ENCODE measurements at places on chromosomes 6 and 20.

DNA sequence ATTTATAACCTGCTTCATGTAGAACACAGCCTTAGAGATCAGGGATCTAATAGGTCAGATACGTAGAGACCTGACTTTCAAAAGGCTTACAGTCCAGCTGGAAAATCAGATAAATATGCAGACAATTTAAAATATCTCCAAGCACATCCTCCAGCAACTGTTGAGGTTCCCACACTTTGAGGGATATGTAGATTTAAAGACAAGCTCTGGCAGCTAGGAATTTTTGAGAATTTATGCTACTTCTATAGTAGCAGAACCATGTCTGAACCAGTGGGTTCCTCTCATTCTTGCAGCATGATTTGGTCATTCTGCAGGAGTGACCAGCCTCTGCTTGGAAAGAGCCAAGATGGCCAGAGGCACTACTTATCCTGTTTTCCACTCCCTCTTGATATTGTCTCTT lies 60.5 kb downstream of the CYB5R4 start:
- DNase-seq, result no peak

- DNase-seq, result no peak
These were observed 17.4 kb downstream of the ITPR3 start for GRCh38 chr6:33638556-33638955.

GRCh38 chr6:26033941-26034354 lies 53.3 kb upstream of the HFE start:
- no peak for DNase-seq

GRCh38 chr6:35124356-35124755 lies 16.8 kb downstream of the TCP11 start:
- no peak for DNase-seq

DNA sequence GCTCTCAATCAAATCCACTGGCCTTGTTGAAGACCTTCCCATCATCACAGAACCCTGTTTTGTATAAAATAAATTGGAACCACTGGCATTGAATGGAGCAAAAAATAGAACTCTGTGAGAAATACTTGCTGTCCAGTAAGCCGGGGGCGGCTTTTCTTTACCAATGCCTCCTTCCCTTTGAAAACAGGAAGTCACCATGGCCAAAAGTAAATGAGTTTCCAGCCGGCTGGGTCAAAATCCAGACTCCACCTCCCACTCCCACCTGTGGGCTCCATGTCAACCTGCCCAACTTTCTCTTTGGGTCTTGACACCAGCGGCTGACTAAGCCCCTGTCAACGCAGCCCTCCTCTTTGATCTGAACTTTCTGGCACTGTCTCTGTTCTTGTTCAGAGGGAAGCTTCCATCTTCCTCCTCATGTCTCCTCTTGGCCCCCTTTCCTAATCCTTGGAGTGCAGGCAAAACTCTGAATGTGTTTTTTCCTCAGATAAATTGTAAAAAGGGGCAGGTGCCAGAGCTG lies 95.2 kb downstream of the TFAP2C start:
- DNase-seq, result no peak

- DNase-seq, result no peak
These were observed 10.6 kb downstream of the PYGB start for GRCh38 chr20:25258476-25258805.

GRCh38 chr6:159398633-159399032 lies 229.4 kb downstream of the FNDC1 start:
- DNase-seq, result no peak

DNA sequence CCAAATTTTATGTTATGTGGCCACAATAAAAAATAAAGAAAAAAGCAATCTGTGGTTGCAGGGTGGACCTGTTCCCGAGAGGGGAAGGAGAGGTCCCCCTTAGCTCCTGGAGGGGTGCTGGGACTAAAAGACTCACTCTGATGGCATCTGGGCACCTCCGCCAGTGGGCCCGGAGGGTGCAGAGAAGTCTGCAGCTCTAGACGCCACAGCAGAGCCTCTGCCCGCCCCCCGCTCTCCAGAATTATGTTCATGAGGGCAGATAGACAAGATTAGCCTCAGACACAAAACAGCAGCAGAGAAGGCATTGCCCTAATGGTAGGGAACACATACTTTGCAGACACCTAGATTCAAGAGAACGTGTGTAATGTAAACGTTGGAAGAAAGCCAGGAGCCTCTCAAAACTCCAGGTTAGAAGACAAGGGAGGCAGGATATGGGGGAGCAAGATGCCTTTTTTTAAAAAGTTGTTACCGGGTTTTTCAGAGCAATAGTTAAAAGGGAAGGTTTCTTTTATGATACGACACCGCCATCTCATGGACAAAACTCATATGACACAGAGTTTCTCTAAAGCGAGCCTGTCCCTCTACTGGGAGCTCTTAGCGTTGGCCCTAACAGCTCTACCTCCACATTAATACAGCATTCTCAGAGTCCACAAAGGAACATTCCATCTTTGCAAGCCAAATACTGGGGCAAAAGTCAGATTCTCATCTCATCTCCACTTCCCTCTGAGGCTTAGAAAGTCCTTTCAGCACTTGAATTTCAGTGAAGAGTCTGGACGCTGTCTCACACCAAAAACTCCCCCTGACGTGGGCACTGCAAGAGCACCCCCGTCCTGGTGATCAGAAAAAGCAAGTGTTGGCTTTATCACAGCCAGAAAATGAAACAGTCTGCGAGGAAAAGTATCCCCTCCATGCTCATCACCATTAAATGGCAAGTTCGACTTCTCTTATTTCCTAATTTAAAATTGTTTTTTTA lies 47.2 kb downstream of the FOXF2 start:
- no peak for DNase-seq

DNA sequence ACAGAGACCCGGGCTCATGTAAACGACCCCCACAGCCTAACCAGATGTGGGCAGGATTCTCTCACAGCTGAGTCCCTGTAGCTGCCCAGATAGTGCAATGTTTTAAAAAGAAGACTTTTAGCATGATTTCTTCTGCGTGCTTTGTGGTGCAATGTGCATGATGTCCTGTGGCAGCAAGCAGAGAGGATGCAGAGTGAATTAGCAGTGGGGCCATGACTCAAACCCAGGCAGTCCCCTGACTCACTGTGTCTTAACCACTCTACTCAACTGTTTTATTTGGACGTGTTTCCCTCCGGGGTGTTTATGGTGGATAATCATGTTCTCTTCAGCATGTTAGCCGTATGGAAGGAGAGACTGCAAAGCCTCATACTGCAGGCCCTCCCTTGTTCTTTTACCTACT lies 247.9 kb downstream of the SLC24A3 start:
- no peak for DNase-seq

GRCh38 chr6:90105506-90106170 lies 191.0 kb downstream of the BACH2 start:
- DNase-seq, result no peak

GRCh38 chr20:23142162-23143050 lies 56.3 kb upstream of the CD93 start:
- DNase-seq, result no peak

DNA sequence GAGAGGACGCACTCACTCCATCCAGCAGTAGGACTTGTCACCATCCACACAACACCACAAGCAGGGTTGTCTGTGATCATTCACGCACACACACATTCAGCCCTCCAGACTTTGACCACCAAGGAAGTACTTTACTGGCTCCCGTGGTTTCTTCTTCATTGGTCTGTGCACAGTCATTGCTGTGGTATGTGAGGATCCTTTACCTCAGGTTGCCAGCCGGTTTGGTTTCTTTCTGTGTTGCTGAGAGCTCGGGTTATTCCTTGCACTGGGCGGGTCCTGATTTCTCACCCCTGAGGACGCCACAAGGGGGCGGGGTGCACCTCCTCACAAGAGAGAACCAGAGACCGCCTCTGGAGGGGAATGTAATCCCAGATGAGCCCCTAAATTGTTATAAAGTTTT lies 11.2 kb downstream of the SLC35A1 start:
- DNase-seq, result no peak

GRCh38 chr20:2402271-2402980 lies 21.7 kb downstream of the TGM6 start:
- DNase-seq, result no peak

DNA sequence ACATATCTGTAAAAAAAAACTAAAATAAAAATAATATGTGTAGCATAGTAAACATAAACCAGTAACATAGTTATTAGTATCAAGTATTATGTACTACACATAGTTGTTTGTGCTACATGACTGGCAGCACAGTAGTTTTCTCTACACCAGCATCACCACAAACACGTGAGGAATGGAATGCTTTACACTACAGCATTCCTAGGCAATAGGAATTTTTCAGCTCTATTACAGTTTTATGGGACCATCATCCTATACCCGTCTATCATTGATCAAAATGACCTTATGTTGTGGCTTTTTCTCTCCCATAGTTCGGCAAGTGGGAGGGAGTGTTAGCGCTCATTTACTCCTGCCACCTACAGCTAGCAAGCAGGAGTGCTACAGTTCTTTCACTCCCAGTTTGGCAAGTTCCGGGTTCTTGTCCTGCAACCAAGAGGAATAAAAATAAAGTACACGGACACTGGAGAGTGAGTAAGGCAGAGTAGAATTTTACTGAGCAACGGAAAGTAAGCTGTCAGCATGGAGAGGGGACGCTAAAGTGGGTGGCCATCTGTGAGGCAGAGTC lies 196.8 kb upstream of the HSF2 start:
- DNase-seq, result no peak

DNA sequence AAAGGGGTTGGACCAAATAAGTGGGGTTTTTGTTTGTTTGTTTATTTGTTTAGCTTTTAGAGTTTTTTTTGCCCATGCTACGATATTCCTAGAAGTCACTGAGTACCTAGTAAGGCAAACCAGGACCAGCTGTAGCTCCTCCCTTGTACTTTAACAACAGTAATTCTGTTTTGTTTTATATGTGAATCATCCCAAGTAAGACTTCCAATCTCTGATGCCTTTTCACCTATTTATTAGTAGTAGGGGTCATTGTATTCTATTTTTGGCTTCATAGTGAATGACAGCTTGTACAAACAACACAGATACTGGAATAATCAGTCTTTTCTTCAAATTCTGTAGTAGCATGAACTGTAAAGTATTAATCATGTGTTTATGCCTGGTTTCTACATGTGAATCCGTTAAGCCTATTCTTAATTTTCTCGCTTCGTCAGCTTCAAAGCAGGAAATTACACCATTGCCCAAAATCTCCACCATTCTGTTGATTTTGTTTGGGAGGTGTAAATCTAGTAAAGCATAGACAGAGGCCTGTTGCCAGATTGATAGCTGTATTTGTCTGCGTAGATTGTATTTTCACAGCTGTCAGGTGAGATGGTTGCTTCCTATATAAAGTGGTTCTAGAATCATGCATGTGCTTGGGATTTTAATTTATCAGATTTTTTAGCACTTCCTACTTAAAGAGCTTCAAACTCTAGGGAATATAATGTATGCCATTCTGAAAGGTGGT lies 151.5 kb upstream of the FLRT3 start:
- DNase-seq, result no peak

GRCh38 chr6:105485456-105485855 lies 82.6 kb upstream of the PREP start:
- peak; percentile 21 for DNase-seq

GRCh38 chr6:158621694-158622544 lies 22.6 kb downstream of the DYNLT1 start:
- DNase-seq, result no peak

DNA sequence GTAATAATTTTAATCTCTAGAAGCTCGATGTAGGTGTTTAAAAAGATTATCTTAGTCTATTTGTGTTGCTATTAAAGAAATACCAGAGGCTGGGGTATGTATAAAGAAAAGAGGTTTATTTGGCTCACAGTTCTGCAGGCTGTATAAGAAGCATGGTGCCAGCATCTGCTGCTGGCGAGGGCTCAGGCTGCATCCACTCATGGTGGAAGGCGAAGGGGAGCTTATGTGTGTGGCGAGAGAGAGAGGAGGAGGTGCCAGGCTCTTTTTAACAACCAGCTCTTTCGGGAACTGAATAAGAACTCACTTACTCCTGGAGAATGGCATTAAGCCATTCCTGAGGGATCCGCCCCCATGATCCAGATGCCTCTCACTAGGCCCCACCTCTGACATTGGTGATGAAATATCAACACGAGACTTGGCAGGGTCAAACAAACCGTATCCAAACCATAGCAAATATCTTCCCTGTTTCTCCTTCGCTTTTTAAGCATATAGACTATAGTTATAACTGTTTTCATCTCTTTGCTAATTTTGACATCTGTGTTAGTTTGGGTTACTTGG lies 24.5 kb downstream of the CHMP4B start:
- DNase-seq, result no peak

DNA sequence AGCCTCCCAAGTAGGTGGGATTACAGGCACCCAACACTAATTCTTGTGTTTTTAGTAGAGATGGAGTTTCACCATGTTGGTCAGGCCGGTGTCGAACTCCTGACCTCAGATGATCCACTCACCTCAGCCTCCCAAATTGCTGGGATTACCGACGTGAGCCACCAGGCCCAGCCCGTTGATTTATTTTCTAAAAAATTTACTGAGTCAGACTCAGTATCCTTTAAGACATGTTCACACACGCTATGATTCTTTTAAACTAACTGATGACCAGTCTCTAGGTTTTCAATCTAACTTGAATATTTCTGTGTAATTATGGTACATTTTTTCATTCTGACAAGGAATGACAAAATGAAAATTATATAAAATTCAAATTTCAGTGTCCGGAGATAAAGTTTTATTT lies 114.5 kb downstream of the MMUT start:
- DNase-seq, result no peak

- DNase-seq, result no peak
These were observed 187.4 kb downstream of the TENT5A start for GRCh38 chr6:81565071-81565470.

DNA sequence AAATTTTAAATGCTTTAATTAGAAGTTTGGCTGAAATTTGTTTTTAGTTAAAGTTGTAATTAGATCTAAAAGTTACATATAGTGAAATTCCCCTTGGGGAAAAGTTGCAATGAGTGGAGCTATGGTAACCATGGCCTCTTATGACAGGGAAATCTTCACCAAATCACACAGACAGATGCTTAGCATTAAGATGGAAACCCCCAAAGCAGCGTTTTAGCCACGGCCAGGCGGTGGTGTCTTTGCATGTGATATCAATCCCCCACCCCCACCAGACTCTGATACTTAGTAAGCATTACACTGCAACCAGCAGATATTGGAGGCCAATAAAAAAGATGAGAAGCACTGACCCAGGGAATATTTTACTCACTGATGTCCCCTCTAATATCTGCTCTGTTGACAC lies 75.7 kb downstream of the REPS1 start:
- no peak for DNase-seq

DNA sequence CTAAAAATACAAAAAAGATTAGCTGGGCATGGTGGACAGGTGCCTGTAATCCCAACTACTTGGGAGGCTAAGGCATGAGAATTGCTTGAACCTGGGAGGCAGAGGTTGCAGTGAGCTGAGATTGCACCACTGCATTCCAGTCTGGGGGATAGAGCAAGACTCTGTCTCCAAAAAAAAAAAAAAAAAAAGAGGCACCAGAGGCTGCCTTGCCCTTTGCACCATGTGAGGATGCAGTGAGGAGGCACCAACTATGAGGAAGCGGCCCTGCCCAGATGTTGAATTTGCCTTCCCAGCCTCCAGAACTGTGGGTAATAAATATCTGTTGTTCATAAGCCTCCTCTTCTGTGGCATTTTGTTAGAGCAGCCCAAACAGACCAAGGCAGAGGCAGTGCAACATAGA lies 54.4 kb downstream of the ALDH5A1 start:
- DNase-seq, result no peak
